ENCODE measurements at places on chromosomes 16 and 17. TPM values are rescaled to one million over a fixed set of nuclear protein-coding genes. Genes with fewer than 3 reads are reported as not detected.

GRCh38 chr16:87698676-87699199, 67.0 kb downstream of the KLHDC4 start:
- H3K27me3 ChIP-seq: no peaks in the 10 kb centered on the region
- H3K4me1 ChIP-seq: no peaks in the 10 kb centered on the region
- H3K36me3 ChIP-seq: no peaks in the 10 kb centered on the region
- H3K4me3 ChIP-seq: no peak overlapping the region
- DNase-seq: no peak

GRCh38 chr17:41724476-41725050, 9.9 kb downstream of the HAP1 start:
- H3K27me3 ChIP-seq: peaks cover 4% of the 10 kb centered on the region
- no peak overlapping the region for H3K4me3 ChIP-seq
- no peaks in the 10 kb centered on the region for H3K4me1 ChIP-seq
- no peak overlapping the region for H3K27ac ChIP-seq

DNA sequence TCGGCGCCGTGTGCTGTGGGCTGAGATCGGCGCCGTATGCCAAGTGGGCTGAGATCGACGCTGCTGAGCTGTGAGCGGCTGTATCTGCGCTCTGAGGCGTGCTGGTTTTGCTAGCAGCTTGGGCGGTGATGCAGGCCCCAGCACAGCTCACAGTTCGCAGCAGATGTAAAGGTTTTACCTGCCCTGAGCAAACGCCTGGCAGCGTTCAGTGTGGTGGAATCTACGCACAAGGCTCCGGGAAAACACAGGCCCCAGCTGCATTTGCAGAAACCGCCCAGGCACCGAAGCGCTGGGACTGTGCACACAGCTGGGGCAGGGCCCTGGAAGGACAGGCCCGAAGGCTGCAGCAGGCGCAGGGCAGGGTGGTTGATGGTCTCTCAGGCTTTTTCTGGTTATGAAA, 8.0 kb upstream of the ZNF469 start:
- H3K27ac ChIP-seq: no peak overlapping the region
- DNase-seq: no peak
- H3K4me1 ChIP-seq: peaks cover 20% of the 10 kb centered on the region
- no peak overlapping the region for H3K4me3 ChIP-seq
- H3K27me3 ChIP-seq: peaks cover 3% of the 10 kb centered on the region

- H3K36me3 ChIP-seq: peaks cover 5% of the 10 kb centered on the region
- H3K4me1 ChIP-seq: no peaks in the 10 kb centered on the region
- DNase-seq: no peak
- H3K4me3 ChIP-seq: no peak overlapping the region
- no peaks in the 10 kb centered on the region for H3K27me3 ChIP-seq
- H3K27ac ChIP-seq: no peak overlapping the region
Observed at GRCh38 chr16:53449816-53450517, 15.7 kb downstream of the RBL2 start.

GRCh38 chr17:69222707-69223258, 5.8 kb downstream of the ABCA10 start:
- H3K4me1 ChIP-seq: peaks cover 23% of the 10 kb centered on the region
- H3K36me3 ChIP-seq: no peaks in the 10 kb centered on the region
- no peak overlapping the region for H3K4me3 ChIP-seq
- H3K27ac ChIP-seq: no peak overlapping the region
- DNase-seq: no peak

DNA sequence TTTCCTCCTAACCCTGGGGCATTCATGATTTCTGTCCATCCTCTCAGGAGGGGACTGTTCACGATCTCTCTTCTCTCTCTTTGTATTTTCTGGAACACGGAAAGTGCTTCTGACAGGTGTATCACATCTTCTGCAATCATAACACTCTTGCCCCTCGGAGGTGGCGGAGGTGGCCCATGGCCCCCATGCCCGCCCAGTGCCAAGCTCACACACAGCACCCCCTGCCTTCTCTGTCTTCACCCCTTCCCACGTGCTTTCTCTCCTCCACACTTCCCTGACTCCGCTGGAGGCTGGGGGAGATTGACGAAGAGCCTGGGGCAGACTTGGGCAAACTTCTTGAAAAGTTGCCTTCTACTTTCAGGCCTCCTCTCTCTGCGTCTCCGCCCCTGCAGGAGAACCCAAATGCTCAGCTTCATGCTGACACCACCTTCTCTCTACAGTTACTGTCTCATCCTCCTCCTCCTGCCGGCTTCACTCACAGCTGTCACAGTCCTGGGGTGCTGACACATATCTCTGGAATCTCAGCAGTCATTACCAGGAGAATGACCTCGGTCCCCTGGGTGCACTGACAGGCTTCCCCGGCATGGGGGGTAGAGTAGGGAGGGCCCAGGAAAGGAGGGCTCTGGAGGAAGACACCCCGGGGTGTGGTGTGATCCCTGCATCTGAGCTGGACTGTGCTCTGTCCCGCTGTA, 127.1 kb downstream of the ENGASE start:
- no peaks in the 10 kb centered on the region for H3K4me1 ChIP-seq
- H3K27ac ChIP-seq: no peak overlapping the region
- H3K4me3 ChIP-seq: no peak overlapping the region
- peaks cover 62% of the 10 kb centered on the region for H3K27me3 ChIP-seq
- no peak for DNase-seq

DNA sequence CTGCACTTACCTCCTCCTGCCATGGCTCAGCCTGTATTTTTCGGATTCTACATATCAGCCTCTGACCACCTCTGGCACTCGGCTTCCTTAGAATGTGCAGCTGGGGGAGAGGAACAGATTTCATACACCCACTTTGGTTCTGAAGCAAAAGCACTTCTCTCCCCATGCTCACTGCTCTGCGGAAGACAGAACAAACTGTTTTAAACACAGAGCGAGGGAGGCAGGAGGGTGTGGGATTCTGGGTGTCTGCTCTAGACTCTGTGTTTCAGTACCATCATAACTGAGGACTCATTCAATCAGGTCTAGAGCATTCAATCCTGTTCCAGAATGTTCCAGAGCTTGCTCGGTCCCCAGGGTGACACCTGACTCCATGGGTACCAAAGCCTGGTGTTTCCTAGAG, 239.1 kb downstream of the GRIN2A start:
- no peak overlapping the region for H3K27ac ChIP-seq
- no peak for DNase-seq
- H3K4me1 ChIP-seq: no peaks in the 10 kb centered on the region
- peaks cover 36% of the 10 kb centered on the region for H3K27me3 ChIP-seq
- H3K36me3 ChIP-seq: no peaks in the 10 kb centered on the region
- no peak overlapping the region for H3K4me3 ChIP-seq

DNA sequence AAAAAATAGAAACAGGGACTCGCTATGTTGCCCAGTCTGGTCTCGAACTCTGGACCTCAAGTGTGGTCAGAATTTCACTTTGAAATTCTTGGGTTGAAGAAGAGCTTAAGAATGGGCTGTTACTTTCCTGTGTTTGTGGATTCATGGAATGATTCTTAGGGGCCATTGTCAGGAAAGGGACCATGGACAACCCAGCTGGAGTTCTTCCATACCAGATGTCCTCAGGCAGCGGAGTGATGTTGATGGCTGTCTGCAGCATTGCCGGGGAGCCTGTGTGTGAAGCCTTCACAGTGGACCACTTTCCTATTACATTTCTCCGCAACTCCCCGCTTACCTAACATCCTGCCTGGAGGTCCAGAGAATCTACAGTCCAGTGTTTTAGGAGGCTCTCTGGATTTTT, 145.9 kb downstream of the CLEC16A start:
- H3K4me1 ChIP-seq: peaks cover 21% of the 10 kb centered on the region
- no peaks in the 10 kb centered on the region for H3K27me3 ChIP-seq
- no peaks in the 10 kb centered on the region for H3K36me3 ChIP-seq
- no peak for DNase-seq
- H3K27ac ChIP-seq: no peak overlapping the region

PPY gene
- total RNA-seq: not detected

TPSG1 gene
- not detected for total RNA-seq

DNA sequence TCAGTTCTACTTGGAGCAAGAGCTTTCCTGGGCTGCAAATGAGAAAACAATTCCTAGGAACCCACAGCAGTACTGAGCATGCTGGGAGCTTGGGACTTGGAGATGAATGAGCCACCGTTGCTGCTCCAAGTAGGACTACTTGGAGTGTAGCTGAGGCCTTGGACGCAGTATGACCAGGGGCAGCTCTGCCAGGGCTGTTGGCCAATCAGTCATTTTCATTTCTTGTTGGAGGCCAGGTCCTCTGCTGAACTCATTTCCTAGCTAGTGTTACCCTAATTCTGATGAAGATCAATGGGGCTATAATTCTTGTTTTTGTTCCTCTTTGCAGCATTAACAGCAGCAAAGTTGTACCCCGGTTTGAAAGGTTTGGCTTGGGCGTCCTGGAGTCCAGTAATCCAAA, 8.0 kb upstream of the LGALS9 start:
- peaks cover 15% of the 10 kb centered on the region for H3K36me3 ChIP-seq
- no peaks in the 10 kb centered on the region for H3K4me1 ChIP-seq
- DNase-seq: no peak
- peak overlapping the region; percentile 83 for H3K27ac ChIP-seq

GRCh38 chr16:68883685-68884084, 40.4 kb downstream of the TANGO6 start:
- H3K27ac ChIP-seq: no peak overlapping the region
- H3K4me1 ChIP-seq: peaks cover 21% of the 10 kb centered on the region
- H3K4me3 ChIP-seq: no peak overlapping the region
- H3K36me3 ChIP-seq: peaks cover 7% of the 10 kb centered on the region

DNA sequence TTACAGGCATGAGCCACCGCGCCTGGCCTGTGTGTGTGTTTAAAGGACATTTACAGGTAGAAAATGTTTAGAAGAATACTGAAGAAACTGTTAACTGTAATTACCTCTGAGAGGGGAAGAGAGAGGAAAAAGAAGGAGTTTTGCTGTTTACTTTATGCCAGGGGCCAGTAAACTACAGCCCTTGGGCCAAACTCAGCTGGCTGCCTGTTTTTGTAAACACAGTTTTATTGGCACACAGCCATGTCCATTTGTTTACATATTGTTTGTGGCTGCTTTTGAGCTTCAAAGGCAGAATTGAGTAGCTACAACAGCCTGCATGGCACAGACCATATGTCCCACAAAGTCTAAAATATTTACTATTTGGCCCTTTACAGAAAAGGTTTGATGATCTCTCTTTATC, 76.4 kb downstream of the GPR139 start:
- peaks cover 41% of the 10 kb centered on the region for H3K27me3 ChIP-seq
- H3K36me3 ChIP-seq: no peaks in the 10 kb centered on the region
- no peak overlapping the region for H3K27ac ChIP-seq
- no peak for DNase-seq

- no peak for DNase-seq
- no peaks in the 10 kb centered on the region for H3K27me3 ChIP-seq
- no peak overlapping the region for H3K27ac ChIP-seq
- H3K36me3 ChIP-seq: no peaks in the 10 kb centered on the region
Observed at GRCh38 chr16:22235839-22236745, 30.0 kb downstream of the EEF2K start.

Measured in neural crest cell (in vitro differentiated cells).